ENCODE measurements at places on chromosomes 7 and 10.

DNA sequence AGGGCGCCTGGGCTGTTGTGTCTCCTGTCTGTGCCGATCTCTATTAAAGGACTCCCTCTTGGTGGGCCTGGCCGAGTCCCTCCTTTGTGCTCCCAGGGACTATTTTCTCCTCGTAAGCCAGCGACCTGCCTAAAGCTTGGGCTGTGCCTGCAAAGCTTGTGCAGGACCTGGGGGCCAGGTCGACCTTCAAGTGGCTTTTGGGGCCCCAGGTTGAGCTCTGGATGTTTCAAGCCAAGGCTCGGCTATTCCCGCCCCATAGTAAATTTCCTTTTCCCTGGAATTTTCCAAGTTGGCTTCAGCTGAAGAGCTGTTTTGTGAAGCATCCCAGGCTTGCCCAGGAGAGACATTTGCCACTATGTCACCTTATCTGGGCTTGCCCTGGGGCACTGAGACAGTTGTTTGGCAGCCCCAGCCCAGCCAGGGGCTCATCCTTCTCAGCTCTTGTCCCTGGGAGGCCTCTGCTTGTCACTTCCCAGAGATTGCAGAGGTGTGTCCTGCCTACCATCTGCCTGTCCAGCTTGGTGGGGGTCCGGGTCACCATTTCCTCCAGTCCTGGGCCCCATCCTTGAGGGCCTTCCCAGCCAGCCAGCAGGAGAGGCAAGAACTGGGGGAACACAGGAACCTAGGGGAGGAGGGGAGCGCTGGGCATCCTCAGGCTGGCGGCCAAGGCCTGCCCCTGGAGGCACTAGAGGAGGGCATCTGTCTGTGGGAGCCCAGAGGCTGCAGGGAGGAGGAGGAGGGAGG is 20.2 kb downstream of the ZMIZ2 start:
- DNase-seq, result no peak

DNA sequence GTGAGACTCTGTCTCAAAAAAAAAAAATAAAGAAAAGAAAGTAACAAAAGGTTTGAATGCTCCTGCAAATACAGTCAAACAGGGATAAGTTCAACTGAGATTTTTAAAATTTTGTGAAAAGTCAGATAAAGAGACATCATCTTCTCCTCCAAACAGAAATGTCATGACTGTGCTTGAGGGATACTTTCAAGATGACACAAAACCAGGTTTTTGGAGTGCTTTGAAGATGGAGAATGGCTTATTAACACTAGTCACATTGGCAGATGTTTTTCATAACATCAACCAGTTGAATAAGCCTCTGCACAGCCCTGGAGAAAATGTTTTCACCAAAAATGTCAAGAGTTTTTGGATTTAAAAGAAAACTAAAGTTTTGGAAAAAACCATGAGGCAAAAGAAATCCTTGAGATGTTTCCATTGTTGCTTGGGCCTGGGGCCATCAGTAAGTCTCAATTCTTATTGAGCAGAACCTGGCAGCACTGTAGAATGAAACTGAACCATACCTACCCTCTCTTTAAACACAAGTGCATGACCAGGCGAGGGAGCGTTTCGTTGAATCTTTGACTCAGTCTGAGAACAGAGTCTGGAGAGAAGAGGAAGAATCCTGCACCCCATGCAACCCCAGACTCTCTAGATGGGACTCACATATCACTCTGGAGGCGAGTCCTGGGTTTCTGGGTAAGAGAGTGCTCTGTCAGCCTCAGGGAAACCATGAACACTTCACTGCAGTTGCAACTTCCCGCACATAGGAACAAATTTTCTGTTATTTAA is 37.4 kb upstream of the PRKCQ start:
- DNase-seq, result no peak

GRCh38 chr7:75546237-75547015 is 54.3 kb downstream of the SPDYE5 start:
- no peak for DNase-seq

- DNase-seq, result no peak
Measured at GRCh38 chr10:133379152-133379800, at the start of gene PAOX. TSS of gene PAOX (plus strand) at chr10:133379262. CDS start at chr10:133379317, 55 bp downstream.

- DNase-seq, result no peak
Measured at GRCh38 chr7:128383776-128384175, 22.3 kb upstream of the PRRT4 start.

- DNase-seq, result no peak
Measured at GRCh38 chr7:27921081-27921836, 181.3 kb downstream of the TAX1BP1 start.

DNA sequence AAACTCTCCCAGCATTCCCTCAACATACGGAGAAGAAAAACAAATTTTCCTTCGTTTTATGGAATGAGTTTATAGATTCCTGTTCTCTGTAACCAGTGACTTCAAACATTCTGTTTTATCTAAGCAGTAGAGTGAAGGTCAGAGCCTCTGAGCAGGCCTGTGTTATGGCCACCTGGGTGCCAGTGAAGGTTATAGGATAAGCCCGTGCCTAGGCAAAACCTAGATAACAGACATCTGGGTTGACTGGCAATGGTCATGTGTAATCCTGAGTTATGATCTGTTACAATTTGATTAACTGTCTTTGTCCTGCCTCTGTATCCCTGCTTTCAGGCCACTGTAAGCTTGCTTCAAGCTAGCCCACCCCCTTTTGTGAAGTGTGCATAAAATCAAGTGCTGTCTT is 8.3 kb downstream of the LSM5 start:
- DNase-seq, result no peak

- DNase-seq, result no peak
Measured at GRCh38 chr10:48791267-48791928, 106.7 kb downstream of the WDFY4 start.

DNA sequence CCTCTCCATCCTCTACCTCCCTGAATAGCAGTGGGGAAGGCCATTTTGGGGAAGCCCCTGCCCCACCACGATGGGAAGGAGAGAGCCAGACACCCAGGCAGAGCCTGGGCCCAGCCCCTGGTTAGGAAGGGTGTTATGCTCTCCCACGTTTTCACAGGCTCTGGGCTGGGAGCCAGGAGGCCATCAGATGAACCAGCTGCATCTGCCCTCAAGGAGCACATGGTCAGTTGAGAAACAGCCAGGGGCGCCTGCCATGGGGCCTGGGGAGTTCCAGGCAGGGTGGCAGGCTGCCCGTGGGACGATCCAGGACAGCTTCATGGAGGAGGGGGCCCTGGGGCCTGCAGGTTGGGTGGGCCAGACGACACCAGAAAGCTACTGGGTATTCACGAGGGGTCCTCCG is 47.5 kb downstream of the CAMK2B start:
- no peak for DNase-seq

- DNase-seq, result no peak
Measured at GRCh38 chr10:130967784-130968183, 343.7 kb downstream of the TCERG1L start.

All from esophagus squamous epithelium (tissue), 5 donors.